Activated CD4-positive, alpha-beta T cell treated with anti-CD3 and anti-CD28 coated beads, Interleukin-2, amount 10 ng/mL, durations not matched to agents 24 days and 14 days (primary cell): ENCODE measurements at places on chromosomes 6 and 20. TPM values are rescaled to one million over a fixed set of nuclear protein-coding genes. Genes with fewer than 3 reads are reported as not detected.

TCFL5 gene
- 5.8 and 6.2 TPM in 2 replicates for total RNA-seq

PKIB gene
- not detected in 2 replicates for total RNA-seq

ATP6V1G2 gene
- total RNA-seq = 0.89 and 0.92 TPM in 2 replicates

TAAR2 gene
- total RNA-seq = not detected in 2 replicates

ADTRP gene
- 4.7 and 5.3 TPM in 2 replicates for total RNA-seq

DPPA5 gene
- total RNA-seq = not detected in 2 replicates

FAM210B gene
- 5.5 and 6.0 TPM in 2 replicates for total RNA-seq

ACSS1 gene
- 13.0 and 13.5 TPM in 2 replicates for total RNA-seq

CPNE5 gene
- 0.31 and 0.65 TPM in 2 replicates for total RNA-seq

THBS2 gene
- not detected in 2 replicates for total RNA-seq

CLDN20 gene
- total RNA-seq = 0.21 TPM in 1 of 2 replicates, not detected in the other

UBD gene
- total RNA-seq = 0.49 and 0.62 TPM in 2 replicates

CCDC167 gene
- 59.1 and 62.4 TPM in 2 replicates for total RNA-seq

TRIM31 gene
- total RNA-seq = 0.09 TPM in 1 of 2 replicates, not detected in the other

RNF144B gene
- total RNA-seq = 0.19 and 0.40 TPM in 2 replicates

SPATS1 gene
- total RNA-seq = not detected in 2 replicates

RSPO3 gene
- total RNA-seq = not detected in 2 replicates

BNIP5 gene
- total RNA-seq = not detected in 2 replicates

RIPOR2 gene
- 25.3 and 26.5 TPM in 2 replicates for total RNA-seq
